ENCODE measurements at places on chromosomes 12 and 14.

DNA sequence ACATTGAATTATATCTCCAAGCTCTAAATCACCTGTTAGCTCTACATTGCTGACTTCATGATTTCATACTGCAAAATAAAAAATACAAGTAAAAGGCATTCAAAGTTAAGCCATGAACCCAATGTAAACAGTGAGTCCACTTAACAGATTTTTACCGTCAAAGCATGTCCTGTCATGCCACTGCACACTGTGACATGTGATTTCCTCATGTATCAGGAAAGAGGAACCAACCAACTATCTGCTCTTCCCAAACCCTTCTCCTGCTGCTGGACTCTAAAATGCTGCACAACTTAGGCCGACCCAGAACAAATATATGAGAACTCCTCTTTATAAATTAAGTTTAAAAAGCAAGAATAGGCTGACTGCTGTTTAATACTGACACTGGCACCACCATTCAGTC, 37.5 kb downstream of the TM7SF3 start:
- DNase-seq, result no peak

- DNase-seq, result no peak
These were observed 155.5 kb downstream of the PRKCH start for GRCh38 chr14:61476754-61477410.

- peak; percentile 54 for DNase-seq
These were observed 36.1 kb upstream of the OR5AU1 start for GRCh38 chr14:21191809-21192446.

DNA sequence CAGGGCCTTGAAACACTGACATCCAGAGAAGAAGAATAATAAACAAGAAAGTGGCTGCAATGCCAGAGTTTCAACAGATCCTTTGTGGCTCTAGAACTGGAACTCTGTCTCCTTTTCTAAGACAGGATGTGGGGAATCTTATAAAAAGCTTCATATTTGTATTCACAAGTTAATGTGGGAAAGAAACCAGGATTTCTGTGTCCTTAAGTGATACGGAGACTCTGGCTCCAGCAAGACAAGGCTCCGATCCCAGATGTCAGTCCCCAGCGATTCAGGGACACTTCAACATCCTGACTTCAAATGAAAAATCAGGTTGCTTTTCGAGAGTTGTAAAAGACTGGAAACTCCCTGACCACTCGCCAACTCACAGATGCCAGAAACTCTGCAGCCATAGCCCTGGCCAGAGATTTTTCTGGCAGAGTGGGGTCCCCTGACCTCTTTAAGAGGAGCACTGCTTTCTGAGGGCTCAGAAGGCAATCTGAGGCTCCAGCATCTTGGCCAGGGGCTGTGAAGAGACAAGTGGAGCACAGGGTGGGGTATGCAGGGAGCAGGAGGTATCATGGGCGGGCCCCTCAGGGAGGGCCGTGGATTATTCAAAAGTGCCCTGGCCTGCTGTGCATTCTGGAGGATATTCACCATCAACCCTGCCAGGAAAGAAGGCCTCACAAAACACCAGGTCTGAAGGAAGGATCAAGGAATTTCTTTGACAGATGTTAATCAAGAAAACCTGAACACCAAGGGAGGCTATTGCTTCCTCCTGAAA, 53.3 kb downstream of the TMX1 start:
- no peak for DNase-seq

DNA sequence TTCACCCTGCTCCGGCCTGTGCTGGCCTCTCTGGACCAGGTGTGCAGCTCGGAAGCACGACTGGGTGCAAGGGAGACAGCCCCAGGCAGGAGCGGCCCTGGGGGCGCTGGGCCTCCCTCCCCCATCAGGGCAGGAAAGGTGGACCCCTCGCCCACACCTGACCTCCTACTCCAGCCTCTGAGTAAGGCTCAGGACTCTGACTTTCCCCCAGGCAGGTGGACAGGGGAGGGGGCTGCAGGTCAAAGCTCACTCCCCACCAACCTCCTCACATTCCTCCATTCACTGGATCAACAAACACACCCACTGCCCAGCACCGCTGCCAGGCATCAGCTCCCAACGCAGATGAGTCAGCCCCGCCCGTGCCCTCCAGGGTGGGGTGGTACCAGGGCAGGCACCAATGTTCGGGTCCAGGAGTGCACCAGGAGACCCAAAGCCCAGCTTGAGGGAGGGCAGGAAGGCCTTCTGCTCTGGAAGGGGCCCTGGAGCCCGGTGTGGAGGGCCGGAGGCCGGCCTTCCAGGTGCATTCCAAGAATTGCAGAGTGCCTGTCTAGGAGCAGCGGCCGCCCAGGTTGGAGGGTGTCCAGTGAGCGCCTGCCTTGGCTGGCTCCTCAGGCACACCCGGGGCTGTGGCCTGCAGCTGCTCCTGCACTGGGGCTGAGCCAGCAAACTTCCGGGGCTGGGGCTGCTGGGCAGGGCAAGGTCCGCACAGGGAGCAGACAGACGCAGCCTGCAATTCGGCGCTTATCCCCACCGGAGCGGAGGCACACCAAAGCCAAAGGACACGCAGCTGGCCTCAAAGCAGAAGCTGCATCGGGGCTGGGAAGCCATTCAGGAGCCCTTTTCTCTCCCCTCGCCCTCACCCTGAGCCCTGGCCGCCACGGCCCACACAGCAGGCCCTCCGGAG, 1.6 kb upstream of the INF2 start:
- DNase-seq, result no peak

DNA sequence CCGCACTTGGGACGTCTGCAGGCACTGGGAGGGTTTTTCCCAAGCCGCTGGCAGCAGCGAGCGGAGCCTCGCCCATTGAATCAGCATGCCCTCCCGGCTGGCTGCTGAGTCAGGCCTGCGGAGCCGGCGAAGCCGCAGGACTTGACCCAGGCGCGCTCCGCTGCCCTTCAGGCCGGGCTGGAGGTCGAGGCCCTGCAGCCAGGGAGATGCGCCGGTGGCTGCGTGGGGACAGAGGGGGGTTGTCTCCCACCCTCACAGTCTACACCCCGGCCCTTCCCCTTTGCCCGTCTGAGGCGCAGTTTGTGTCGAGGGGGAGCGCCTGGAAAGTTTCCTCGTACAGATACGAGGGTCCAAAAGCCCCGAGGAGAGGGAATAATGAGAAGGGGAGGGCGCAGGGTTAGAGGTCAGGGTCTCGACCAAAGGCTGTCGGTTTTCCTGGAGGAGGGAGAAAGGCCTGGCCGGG, 759 bp upstream of the KLC1 start:
- peak; percentile 18 for DNase-seq

DNA sequence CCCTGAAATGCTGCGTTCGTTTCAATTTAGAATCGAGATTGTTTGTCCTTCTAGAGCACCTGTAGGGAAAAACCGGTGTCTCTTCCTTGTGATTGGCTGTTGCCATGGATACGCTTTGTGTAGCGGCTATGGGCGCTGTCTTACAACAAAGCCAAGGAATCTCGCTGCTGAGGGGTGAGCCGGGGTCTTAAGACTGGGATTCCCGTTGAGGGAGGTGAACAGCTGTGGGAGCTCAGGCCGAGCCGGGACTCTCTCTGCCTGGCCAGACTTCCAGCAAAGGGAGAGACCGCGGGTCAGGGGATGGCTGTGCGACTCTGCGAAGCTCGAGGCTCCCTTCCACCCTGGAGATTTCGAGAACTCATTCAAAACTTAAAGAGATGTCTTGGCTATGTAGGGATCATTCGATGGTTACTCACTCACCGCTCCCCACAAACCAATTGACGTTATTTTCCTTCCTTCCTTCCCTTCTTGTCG, at the start of the genes LRRIQ1 and TSPAN19:
Gene LRRIQ1, plus strand, starts transcription at position 118 of the 474 bp plus-strand sequence. CDS start 1,826 bp downstream, outside the sequence.
Gene TSPAN19, minus strand, starts transcription at position 44 of the 474 bp plus-strand sequence. CDS start 6,331 bp downstream, outside the sequence.
- peak; percentile 4 for DNase-seq

GRCh38 chr12:65188179-65188701, 18.9 kb downstream of the LEMD3 start:
- DNase-seq, result no peak

- no peak for DNase-seq
These were observed 309.4 kb downstream of the KCNC2 start for GRCh38 chr12:74900232-74900631.

DNA sequence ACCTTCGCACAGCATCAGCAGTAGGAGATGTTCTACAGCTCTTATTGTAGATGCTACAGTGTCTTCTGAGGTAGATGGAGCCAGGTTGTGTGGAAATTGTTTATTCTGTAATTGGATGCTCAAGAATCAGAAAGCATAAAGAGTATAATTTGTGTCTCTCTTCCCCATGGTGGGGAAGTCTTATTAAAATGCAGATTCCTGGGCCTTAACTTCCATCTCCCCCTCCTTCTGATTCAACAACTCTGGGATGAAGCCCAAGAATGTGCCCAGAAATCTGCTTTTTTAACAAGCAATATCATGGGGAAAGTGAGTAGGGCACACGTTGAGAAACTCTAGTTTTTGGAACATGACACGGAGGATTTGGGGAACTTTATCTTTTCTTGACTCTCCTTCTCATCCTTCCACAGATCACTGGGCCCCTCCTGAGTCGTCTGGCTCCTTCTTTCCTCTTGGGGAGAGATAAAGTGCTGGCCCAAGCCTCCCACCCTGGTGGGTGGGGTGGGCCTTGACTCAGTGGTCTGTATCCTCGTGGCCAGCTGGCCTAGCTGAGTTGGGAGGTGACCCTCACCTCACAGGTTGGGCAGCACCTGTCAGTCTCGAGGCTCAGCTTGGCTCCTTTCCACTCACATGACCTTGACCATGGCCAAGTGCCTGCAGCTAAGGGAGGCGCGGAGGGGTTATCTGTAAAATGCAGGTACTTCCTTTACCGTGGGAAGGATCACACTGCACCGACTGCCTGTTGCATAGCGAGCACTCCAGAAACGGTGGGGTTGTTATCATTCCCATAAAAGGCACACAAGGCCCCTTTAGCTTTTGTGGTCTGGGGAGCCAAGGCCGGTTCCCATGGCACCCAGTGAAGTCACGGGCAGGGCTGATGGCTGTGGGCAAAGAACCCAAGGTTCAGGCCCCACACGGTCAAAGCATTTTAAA, 141.9 kb downstream of the CHST11 start:
- no peak for DNase-seq

DNA sequence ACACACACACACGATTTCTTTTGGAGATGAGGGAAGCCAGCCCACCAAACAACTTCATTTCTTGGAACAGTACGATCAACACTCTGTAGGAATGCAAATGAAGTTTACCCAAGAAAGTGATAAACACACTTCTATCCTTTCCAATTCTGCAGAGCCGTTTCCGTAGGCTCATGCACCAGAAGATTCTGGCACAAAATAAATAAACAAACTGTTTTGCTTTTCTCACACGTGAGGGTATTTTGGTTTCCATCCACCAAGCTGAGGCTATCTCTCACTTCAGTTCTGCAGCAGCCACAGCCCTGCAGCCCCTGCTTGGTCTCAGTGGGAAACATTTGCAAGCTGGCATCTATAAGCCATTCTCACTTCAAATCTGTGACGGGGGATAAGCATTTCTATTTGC, 15.3 kb upstream of the TSPAN11 start:
- DNase-seq, result no peak

DNA sequence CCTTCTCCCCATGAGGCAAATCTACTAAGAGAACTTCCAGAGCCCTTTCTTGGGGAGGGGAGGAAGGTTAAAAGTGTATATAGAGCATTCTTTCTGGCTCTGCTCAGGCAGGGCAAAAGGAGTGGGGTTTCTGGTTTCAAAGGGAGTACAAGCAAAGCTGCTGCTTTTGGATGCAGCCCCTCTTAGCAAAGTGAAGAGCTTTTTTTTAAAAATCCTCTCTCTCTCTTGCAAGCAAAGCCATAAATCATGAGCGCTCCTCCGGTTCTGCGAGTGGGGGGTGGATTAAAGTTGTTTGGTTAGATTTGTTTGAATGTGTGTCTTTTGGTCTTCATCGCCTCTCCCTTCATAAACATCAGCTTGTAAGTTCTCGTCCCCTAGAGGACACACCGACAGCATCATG, 546.6 kb upstream of the TBX3 start:
- no peak for DNase-seq

- no peak for DNase-seq
These were observed 100.7 kb downstream of the DUSP16 start for GRCh38 chr12:12461923-12462315.

DNA sequence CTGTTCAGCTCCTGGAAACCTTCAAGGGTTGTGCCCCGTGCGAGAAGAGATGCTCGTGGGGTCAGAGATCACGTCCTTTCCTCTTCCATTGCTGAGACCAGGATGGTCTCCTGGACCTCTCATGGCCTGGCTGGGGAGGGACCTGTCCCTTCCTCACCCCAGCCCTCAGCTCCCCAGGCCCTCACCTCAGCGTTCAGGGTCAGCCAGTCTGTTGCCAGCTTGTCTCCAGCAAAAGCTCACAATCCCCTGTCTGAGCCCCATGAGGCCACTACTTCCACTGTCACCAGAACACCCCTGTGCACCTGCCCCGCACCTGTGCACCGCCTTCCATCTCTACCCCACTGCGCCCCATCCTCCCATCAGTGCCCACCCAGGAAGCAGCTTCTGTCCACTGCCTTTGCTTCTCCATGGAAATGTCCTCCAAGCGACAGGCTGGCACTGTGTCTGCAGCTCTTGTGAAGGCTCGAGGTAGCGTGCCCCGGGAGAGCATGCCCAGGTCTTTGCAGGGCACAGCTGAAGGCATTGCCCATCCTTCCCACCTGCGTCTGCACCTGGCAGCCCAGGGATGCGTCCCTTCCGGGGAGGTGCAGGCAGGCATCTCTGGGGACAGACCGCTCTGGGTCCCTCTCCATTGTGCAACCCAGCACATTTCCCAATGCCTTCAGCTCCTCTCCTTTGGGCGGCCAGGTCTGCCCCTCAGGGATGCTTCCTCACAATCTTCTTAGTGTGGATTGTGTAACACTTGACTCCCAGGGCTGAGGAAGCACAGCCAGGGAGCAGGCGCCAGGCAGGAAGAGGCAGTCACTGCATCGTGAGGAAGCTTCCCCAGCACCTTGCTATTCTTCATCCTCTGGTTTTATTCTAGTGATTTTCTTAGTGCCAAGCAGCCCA, 179.6 kb downstream of the ADGRD1 start:
- no peak for DNase-seq

GRCh38 chr12:5487948-5488625, 56.2 kb downstream of the NTF3 start:
- no peak for DNase-seq

DNA sequence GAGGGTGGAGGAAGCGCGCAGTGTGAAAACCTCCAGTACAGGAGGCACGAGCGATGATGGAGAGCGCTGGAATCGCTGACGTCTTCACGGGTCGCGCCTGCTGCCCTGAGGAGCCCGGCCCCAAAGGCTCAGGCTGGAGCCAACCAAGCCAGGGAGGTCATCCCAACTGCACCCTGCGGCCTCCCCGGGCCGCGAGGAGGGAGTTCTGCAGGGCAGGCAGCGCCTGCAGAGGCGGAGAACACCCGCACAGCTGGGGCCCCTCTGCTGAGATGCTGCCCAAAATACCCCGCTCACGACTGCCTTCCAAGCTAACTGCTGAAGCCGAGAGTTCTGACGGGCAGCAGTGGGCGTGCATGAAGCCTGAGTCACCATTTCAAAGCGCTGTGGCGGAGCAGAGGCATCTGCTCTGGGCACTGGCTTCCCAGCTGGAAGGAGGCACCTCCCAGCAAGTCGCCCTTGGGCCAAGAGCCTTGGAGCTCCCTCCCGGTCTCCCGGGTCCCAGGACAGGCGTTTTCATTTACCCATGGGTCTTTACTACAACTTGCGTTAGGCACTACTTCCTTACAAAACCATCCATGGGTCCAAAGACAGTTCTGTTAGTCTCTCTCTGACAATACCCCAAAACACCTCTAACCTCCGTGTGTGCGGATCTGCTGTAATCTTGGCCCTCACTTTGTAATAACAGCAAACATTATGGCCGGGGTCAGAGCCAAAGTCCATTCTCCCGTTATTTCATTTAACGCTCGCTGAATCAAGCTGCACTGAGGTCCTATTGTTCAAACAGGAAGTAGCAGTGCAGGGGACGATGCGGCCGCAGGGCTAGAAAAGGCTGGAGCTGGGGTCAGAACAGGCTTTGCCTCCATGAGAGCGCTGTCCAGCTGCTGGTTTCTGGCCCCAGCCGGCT, 60.1 kb upstream of the RIMBP2 start:
- DNase-seq, result no peak
